Activated naive CD8-positive, alpha-beta T cell treated with anti-CD3 and anti-CD28 coated beads, Interleukin-2, amount 50 U/mL, for 16 hours (primary cell): ENCODE measurements at places on chromosomes 7 and 10.

DNA sequence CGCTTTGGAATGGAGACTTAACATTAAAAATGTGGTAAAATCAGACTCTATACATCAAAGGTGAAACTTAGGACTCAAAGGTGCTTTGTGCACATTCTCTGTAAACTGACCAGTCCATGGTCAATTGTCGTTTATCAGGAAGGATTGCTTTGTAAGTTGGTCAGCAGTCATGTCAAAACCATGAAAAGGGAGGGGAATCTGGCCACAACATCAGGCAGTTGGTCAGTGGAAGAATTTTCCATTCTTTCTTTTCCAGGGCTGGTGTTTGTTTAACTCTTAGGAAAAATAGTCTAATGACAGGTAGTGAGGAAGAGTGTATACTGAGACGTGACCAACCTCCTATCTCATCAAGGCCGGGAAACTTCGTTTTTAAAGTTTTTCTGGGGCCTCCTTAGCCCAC lies 226.5 kb downstream of the ADK start:
- DNase-seq, result no peak

DNA sequence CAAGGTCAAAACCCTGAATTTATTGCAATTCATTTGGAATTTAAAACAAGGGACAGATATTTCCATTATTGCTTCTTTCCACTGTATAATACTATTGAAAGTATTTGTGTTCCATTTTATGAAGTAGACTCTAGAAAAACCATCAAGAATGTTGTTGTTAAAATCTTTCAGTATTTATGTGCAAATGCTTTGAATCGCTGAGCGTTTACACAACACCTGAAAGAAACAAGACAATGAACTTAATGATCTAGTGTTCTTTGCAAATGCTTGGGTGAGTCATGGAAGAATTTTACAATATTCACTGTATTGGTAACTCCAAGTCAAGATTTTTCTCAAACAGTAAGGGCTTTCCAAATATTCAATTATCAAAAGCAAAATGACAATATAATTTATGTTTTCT lies 97.1 kb downstream of the VIPR2 start:
- DNase-seq, result no peak

DNA sequence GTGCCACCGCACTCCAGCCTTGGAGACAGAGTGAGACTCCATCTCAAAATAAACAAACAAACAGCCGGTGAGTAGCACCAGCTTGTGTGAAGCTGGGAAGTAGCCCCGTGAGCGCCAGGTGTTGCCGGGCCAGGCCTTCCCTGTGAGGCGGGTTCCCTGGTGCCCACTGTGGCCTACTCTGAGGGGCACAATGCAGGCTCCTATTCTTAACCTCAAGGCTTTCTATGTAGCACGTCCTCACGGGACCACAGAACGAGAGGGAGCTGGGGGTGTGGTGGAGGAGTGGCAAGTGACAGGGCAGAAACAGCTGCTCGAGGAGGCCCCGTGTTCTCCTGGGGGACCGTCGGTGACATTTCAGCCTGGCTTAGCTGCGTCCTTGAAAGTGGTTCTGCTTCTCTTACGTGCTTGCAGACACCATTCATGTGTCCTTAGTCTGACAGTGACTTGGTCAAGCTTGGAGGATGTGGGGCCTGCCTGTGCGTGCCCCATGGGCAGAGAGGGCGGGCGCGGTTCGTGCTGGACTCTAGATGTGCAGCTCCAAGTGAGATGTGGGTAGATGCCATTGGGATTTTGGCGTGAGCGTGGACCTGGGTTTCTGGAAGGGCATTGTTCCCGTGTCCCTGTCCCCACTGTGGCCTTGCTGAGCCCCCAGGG lies 116.6 kb downstream of the NKX6-2 start:
- DNase-seq, result no peak

DNA sequence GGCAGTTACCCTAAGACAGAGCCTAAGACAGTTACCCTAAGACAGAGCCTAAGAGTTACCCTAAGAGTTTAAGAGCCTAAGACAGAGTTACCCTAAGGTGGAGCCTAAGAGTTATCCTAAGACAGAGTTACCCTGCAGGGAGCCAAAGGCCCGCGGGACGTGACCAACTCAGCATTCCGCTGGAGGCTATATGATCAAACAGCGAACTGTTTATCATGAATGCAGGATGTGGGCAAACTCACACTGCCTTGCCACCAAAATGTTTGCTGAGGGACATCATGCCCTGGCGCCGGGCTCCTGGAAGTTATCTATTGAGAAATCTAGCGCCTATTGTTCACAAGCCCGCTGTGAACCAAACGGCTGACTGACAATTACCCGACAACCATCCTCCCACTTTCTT lies 49.9 kb downstream of the BLVRA start:
- DNase-seq, result no peak

- DNase-seq, result no peak
Observed at GRCh38 chr10:22344781-22345300, 455 bp upstream of the SPAG6 start.

- DNase-seq, result no peak
Observed at GRCh38 chr10:88865281-88865876, 13.7 kb upstream of the ANKRD22 start.

- DNase-seq, result no peak
Observed at GRCh38 chr10:31776159-31776558, 152.5 kb downstream of the ARHGAP12 start.

DNA sequence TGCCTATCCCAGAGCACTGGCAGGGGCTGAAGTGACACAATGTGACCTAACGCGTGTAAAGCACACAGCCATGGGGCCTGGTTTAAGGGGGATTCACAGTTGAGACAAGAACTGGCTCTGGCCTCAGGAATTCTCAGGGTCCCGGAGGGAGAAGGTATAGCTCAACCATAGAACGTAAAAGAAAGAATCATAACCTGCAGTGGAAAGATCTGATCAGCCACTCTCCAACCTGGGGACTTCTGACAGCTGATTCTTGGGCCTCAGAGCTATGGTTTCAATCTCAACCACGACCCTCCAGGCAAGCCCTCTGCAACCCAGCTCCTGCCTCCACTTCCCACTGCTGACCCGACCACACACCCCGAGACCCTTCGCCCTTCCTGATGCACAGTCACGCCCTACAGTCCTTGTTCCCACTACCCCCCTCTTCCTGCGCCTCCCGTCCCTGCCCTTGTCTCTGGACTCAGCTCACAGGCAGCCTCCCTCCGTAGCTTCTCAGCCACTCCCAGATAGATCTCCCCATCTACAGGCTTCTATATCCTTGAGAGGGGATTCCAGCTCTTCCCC lies 245.2 kb downstream of the BUB3 start:
- DNase-seq, result no peak

GRCh38 chr10:118742032-118742431 lies 12.7 kb downstream of the CACUL1 start:
- no peak for DNase-seq

- no peak for DNase-seq
Observed at GRCh38 chr7:44201813-44202212, 1.0 kb downstream of the YKT6 start.

DNA sequence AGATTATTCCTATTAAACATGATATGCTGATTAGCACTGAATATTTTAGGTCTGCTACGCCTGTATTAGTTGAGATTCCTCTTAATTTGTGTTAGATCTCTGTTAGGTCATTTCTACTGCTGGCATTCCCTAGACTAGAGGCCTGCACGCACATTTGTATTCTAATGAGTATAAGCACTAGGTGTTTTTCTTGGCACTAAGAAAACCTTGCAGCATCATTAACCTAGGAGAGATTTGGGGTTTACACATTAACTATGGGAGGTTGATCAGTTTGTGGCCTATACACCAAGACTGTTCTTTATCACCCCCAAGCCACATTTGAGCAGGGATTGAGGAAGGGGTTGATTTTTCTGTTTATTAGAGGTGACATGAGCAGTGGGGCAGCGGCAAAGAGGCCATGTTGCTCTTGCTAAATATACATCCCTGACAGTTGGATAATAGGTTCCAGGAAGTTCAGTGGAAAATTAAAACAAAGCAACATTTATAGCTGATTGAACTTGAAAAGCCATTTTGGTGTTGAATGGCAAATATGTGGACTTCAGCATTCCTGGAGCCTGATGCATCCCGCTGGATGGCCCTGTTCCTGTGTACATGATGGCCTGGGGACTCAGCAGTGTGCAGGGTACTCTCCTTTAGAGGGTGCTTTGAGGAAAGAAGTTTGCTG lies 65.2 kb downstream of the GBF1 start:
- DNase-seq, result no peak

DNA sequence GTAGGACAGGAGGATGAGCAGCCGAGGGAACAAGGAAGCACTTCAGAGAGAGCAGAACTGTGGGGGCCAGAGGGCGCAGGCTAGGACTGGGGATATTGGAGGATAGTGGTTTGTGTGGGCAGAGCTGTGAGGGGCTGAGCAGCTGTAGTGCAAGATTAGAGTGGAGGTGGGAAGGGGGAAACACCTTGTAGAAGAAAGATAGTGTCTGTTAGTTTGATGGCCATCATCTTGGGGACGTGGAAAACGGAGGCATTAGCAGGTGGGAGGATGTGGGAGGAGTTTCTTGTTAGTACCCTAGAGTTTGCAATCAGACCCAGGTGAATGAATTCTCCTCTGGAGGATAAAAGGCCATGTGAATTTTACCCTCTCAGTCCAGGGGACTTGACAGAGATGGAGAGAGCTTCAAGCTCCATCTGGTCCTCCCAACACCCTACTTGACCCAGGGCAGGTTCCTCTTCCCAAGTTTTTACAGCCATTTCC lies 34.0 kb downstream of the PRSS2 start:
- DNase-seq, result no peak

DNA sequence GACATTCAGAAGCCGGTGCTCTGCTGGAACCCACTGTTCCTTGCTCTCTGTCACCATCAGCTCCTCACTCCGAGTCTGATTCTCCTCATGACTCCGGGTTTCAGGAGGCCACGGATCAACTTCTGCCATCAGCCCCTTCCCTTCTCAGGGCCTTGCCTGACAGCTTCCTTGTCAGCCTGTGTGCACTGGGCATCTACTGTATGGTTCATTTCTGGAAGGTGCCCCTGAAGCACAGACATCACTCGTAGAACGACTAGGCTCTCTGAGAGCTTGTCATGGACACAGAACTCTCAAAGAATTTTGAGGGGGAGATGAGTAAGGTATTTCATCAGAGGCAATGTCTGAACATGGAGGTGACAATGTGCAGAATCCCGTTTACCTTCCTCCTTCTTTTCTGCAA lies 396.1 kb downstream of the TNS3 start:
- no peak for DNase-seq

DNA sequence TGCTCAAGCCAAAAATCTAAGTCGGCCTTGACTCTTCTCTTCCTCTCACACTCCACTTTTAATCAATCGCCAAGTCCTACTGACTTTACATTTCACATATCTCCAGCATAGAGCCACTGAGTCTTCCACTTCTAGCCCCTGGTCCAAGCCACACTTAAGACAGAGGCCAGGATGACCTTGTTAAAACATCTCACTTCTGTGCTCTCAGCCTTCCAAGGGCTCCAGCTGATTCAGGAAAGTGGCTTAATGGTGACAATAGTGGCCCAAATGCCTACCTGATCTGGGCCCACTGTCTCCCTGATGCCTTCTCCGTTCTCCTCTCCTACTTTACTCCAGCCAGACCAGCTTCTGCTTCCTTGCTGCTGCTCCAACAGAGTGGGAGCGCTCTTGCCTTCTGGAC lies 4.4 kb downstream of the TBATA start:
- no peak for DNase-seq

GRCh38 chr10:65847436-65848230 lies 1078.2 kb upstream of the LRRTM3 start:
- no peak for DNase-seq

DNA sequence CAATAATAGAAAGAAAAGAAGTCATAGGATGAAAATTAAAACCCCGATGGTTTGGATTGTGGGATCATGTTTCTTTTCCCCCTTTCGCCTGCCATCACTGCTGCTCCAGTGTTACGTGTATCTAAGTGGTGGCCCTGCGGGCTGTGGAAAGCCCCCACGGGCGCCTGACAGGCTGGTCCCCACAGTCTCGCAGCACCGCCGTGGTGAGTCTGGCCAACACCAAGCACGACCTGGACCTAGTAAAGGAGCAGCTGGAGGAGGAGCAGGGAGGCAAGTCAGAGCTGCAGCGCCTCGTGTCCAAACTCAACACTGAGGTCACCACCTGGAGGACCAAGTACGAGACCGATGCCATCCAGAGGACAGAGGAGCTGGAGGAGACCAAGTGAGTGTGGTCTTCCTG lies 19.5 kb downstream of the MYH16 start:
- DNase-seq, result no peak

- no peak for DNase-seq
Observed at GRCh38 chr7:3446786-3447185, 145.7 kb downstream of the SDK1 start.

- no peak for DNase-seq
Observed at GRCh38 chr10:85741626-85742300, 624.8 kb downstream of the GRID1 start.

GRCh38 chr7:80039251-80039884 lies 95.3 kb upstream of the GNAI1 start:
- no peak for DNase-seq

DNA sequence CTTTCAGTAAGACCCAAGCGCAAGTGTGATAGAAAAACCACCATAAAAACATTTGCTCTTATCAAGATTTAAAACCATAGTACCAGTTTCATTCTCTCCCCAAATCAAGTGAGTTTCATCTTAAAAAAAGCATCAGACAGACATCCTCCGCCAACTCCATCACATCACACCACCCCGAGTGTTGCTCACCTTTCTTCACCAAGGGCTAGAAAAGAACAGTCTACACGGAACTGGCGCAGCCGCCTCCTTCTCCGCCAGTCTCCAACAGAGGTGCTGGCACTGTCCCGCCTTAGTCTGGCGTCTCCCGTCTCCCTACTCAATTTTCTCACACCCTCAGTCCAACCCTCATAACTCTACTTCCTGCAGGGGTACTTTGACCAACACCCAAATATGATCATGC lies 46.9 kb upstream of the WIPI2 start:
- DNase-seq, result no peak

- DNase-seq, result no peak
Observed at GRCh38 chr7:75905785-75906604, 9.0 kb upstream of the POR start.

DNA sequence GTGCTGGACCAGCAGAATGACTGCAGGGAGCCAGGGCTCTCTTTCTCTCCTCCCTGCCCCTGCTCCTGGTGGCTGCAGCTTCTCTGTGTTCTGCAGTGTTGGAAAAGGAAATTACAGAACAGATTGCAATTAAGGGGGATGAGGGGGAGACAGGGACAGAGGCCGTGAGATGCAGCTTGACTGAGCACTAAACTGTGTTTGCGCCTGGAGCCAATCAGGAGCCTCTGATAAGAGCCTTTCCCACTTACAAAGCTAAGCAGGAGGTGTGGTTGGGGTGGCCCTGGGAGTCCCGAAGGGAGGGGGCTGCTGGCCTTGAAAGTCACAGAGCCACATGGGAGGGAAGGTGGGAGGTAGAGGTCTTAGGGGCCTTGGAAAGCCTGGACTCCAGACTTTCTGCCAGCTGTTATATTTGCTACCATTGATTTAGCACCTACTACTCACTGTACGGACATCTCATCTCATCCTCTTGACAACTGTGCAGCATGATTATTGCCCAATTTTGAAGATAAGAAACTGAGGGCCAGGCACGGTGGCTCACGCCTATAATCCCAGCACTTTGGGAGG lies 26.7 kb downstream of the TRIM8 start:
- no peak for DNase-seq

DNA sequence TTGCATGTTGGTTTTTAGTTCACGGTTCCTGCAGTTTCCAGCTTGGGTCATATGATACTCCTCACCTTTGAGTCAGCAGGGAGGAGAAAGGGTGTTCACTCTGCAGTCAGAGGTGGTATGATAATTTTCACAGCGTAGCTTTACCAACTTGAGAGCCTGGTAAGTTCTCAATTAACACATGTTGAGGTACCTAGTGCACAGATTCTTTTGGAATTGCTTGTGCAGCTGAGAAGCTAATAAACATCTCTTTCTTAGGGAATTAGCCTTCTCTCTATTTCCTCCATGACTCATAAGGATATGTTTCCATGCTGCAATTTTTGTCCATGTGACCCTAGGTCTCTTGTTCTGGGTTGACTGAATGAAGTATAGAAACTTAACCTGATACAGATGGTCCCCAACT lies 166.6 kb downstream of the KIF20B start:
- no peak for DNase-seq
